Fibroblast of gingiva (primary cell): ENCODE measurements at places on chromosomes 4 and X.

DNA sequence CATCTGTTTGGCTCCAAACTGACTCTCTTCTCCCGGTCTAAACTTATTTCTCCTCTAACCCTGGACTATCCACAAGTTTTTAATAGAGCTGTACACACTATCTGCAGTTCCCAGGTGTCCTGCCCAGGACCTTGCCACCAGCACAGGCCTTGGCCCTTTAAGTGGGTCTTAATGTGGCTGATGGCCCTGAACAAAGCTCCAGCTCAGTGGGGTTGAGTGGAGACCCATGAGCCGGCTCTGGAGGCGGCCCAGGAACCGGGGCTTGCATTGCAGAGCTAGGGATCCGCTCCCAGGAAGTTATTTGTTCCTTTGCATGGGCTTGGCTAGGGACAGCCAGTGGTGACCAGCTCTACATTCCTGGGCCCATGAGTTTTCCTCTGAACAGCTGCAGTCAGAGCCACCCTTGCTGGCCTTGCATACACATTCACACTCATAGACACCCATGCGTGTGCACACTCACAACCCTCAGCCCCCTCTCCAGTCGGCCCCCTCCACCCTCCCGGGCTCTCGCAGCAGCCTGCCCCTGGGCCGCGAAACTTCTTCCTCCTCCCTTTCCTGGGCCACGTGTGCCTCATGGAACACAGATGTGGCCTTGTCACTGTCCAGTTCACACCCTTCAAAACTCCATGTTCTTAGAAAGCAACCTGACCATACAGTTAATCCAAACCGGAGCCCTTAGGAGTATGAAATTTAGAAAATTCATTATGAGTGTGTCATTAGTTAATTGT lies 58.2 kb downstream of the GPR143 start:
- DNase-seq: no peak

DNA sequence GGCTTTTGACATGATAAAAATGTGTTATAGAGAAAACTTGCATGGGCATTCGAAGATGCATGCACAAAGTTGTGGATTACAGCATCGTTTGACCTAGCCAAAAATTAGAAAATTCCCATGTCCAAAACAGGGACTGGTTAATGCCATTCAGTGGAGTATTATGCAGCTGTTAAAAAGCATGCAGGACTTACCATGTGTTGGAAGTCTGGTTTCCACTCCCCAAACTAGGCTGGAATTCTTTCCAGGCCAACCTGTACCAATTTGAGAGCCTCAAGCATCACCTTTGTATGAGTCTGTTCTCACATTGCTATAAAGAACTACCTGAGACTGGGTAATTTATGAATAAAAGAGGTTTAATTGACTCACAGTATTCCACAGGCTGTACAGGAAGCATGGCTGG lies 45.9 kb upstream of the MTM1 start:
- DNase-seq: no peak

- DNase-seq: no peak
These were observed 48.1 kb downstream of the NPY5R start for GRCh38 chr4:163391756-163392155.

- no peak for DNase-seq
These were observed 239.1 kb downstream of the NDST4 start for GRCh38 chr4:114874321-114874720.

- DNase-seq: no peak
These were observed 55.4 kb downstream of the PKD2 start for GRCh38 chr4:88062843-88063242.

GRCh38 chrX:70253377-70254062 lies 6.5 kb downstream of the P2RY4 start:
- no peak for DNase-seq

- no peak for DNase-seq
These were observed 297.7 kb upstream of the CLNK start for GRCh38 chr4:10982305-10982704.

GRCh38 chr4:7433376-7434140 lies 1.2 kb downstream of the PSAPL1 start:
- DNase-seq: no peak

GRCh38 chr4:15325987-15326386 lies 101.8 kb upstream of the C1QTNF7 start:
- DNase-seq: no peak
